ENCODE measurements at places on chromosomes 2 and 18. TPM values are rescaled to one million over a fixed set of nuclear protein-coding genes. Genes with fewer than 3 reads are reported as not detected.
A peak's percentile ranks its signal among the peaks of the same experiment; 100 is the strongest.

GRCh38 chr2:41400088-41400665 lies 647.6 kb upstream of the PKDCC start:
- H3K4me3 ChIP-seq, result no peak overlapping the region
- H3K27ac ChIP-seq, result no peak overlapping the region
- no peaks in the 10 kb centered on the region for H3K4me1 ChIP-seq
- DNase-seq, result peak; percentile 14
- H3K27me3 ChIP-seq, result no peaks in the 10 kb centered on the region

TAF1B gene
- total RNA-seq, result 33.9 TPM

RGPD5 gene
- 87.2 TPM for total RNA-seq

GRCh38 chr2:19883486-19883885 lies 18.3 kb downstream of the TTC32 start:
- no peak overlapping the region for H3K4me3 ChIP-seq
- peak; percentile 40 for DNase-seq
- H3K27me3 ChIP-seq, result no peaks in the 10 kb centered on the region
- H3K4me1 ChIP-seq, result no peaks in the 10 kb centered on the region
- no peaks in the 10 kb centered on the region for H3K36me3 ChIP-seq

GRCh38 chr2:215107216-215108056 lies 31.0 kb downstream of the ABCA12 start:
- no peaks in the 10 kb centered on the region for H3K4me1 ChIP-seq
- no peaks in the 10 kb centered on the region for H3K27me3 ChIP-seq
- H3K36me3 ChIP-seq, result no peaks in the 10 kb centered on the region
- DNase-seq, result peak; percentile 5
- H3K27ac ChIP-seq, result no peak overlapping the region

- DNase-seq, result peak; percentile 80
- no peaks in the 10 kb centered on the region for H3K27me3 ChIP-seq
- no peaks in the 10 kb centered on the region for H3K36me3 ChIP-seq
- H3K4me3 ChIP-seq, result no peak overlapping the region
- H3K27ac ChIP-seq, result no peak overlapping the region
Measured at GRCh38 chr2:20557635-20558034, 93.3 kb downstream of the HS1BP3 start.

LIMS4 gene
- total RNA-seq, result not detected
